Uterine smooth muscle cell (primary cell): ENCODE measurements at places on chromosomes 5 and 9. TPM values are rescaled to one million over a fixed set of nuclear protein-coding genes. Genes with fewer than 3 reads are reported as not detected.

The NRG2 gene
- total RNA-seq = 0.37 and 0.77 TPM in 2 replicates

The CMYA5 gene
- 3.0 and 3.7 TPM in 2 replicates for total RNA-seq

The INSYN2B gene
- 11.2 and 15.3 TPM in 2 replicates for total RNA-seq

The NCBP1 gene
- total RNA-seq = 51.7 and 56.9 TPM in 2 replicates

The SLC27A6 gene
- total RNA-seq = 1.2 and 2.2 TPM in 2 replicates

The STARD4 gene
- 166 and 254 TPM in 2 replicates for total RNA-seq

The PTGDS gene
- total RNA-seq = 1.2 and 40.7 TPM in 2 replicates

The SPINK1 gene
- total RNA-seq = 0.33 TPM in 1 of 2 replicates, not detected in the other

The TTC23L gene
- total RNA-seq = under 0.01 TPM in 1 of 2 replicates, not detected in the other

The IFNA21 gene
- not detected in 2 replicates for total RNA-seq

The PIP5KL1 gene
- 1.2 and 3.1 TPM in 2 replicates for total RNA-seq

The MEF2C gene
- total RNA-seq = 10.9 and 17.7 TPM in 2 replicates

The P4HA2 gene
- total RNA-seq = 282 and 471 TPM in 2 replicates

The SLC6A18 gene
- not detected in 2 replicates for total RNA-seq

The HSD17B4 gene
- total RNA-seq = 168 and 244 TPM in 2 replicates

The GRM6 gene
- total RNA-seq = not detected in 2 replicates
